ENCODE measurements at places on chromosomes 6 and 20. TPM values are rescaled to one million over a fixed set of nuclear protein-coding genes. Genes with fewer than 3 reads are reported as not detected.

Gene TBX18
- total RNA-seq: 0.39 TPM

Gene PRL
- not detected for total RNA-seq

Gene FRK
- total RNA-seq: 0.82 TPM

Gene ASIP
- not detected for total RNA-seq

Gene BFSP1
- 3.5 TPM for total RNA-seq

Gene PPP1R3G
- 0.07 TPM for total RNA-seq

Gene UBD
- total RNA-seq: not detected
